Breast epithelium (tissue), 4 donors: ENCODE measurements at places on chromosomes 5 and 9. TPM values are rescaled to one million over a fixed set of nuclear protein-coding genes. Genes with fewer than 3 reads are reported as not detected.

DNA sequence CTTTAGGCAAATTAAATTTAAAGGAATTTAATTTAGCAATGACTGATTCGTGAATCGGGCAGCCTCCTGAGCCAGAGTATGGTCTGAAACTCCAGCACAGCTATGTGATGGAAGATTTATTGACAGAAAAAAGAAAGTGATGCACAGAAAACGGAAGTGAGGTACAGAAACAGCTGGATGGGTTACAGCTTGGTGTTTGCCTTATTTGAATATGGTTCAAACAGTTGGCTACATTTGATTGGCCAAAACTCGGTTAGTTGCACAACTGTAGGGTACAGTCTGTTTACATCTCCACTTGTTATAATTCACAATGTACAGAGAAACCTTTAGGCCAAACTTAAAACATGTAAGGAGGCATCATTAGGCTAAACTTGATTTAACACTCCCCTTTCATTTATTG is 1716.1 kb upstream of the C9orf72 start:
- DNase-seq, result no peak

The UGT3A1 gene
- not detected for total RNA-seq

GRCh38 chr5:157955541-157956172 is 96.7 kb upstream of the CLINT1 start:
- no peak for DNase-seq

GRCh38 chr5:127505905-127506304 is 11.5 kb upstream of the PRRC1 start:
- DNase-seq, result no peak

GRCh38 chr9:137649553-137649952 is 30.7 kb downstream of the EHMT1 start:
- no peak for DNase-seq

GRCh38 chr5:7606840-7607465 is 211.0 kb downstream of the ADCY2 start:
- no peak for DNase-seq

DNA sequence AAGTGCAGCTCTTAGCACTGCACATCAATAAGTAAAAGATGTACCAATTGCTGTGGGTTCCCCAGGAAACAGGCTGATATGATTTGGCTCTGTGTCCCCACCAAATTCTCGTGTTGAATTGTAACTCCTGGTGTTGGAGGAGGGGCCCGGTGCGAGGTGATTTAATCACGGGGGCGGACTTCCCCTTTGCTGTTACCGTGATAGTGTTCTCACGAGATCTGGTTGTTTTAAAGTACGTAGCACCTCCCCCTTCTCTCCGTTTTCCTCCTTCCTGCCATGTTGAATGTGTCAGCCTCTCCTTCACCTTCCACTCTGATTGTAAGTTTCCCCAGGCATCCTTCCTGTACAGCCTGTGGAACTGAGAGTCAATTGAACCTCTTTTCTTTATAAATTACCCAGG is 93.2 kb upstream of the ACTBL2 start:
- no peak for DNase-seq

The C5 gene
- total RNA-seq, result 13.2 TPM

DNA sequence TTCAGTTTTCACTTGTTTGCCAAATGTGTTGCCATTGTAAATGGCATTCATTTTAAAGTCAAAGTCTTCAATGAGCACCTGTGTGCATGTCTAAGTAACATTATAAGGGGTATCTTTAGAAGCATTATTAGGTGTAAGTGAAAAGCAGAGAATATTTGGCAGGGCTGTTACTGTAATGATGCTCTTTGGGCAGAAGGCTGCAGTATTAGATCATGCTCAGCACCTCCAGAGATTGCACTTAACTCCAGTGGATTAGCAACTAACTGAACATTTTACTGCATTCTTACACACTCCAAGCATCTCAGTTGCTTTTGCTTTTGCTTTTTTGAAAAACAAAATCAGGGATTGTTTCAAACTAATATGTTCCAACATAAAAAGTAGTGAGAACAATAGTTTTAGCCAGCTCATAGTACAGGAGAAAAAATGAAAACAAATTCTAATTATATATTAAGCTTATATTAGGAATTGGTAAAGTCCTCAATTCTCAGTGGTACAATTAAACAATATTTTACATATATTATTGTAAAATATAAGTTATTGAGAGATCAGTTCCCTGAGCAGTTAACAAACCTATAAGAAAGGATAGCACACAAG is 1740.9 kb upstream of the CDH9 start:
- DNase-seq, result no peak

DNA sequence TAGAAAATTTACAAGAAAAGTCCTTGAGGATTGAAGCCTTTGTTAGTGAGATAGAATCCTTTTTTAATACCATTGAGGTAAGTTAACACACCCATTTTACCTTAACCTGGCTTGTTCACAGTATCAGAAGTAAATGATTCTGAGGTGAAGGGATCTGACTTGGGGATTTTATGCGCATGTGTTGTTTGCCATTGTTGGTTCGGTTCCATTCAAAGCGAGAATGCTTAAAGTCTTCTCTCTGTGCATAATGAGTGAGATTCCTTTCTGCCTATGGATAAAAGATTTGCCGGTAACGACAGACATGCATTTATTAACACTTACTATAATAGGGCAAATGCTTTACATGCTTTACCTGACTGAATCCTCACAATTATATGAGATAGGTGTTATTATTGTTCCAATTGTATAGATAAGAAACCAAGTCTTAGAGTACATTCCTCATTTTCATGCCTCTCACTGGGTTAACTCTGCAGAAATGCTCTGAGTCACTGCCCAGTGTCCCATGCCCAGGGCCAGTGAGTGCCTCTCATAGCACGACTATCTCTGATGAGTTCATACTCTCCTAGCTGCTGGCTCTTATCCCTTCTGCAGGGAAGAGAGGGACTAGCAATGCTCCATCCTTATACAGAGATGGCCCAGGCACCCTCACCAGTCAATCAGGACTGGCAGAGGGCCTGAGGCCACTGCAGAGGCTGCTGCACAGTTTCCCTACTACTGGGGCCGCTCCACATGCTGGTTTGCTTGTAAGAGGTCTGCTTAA is 54.4 kb downstream of the CMYA5 start:
- DNase-seq, result no peak

The PCDHAC1 gene
- 0.80 TPM for total RNA-seq

GRCh38 chr5:460273-460625 is 17.3 kb downstream of the EXOC3 start:
- peak; percentile 28 for DNase-seq

The ZFP2 gene
- 6.7 TPM for total RNA-seq

DNA sequence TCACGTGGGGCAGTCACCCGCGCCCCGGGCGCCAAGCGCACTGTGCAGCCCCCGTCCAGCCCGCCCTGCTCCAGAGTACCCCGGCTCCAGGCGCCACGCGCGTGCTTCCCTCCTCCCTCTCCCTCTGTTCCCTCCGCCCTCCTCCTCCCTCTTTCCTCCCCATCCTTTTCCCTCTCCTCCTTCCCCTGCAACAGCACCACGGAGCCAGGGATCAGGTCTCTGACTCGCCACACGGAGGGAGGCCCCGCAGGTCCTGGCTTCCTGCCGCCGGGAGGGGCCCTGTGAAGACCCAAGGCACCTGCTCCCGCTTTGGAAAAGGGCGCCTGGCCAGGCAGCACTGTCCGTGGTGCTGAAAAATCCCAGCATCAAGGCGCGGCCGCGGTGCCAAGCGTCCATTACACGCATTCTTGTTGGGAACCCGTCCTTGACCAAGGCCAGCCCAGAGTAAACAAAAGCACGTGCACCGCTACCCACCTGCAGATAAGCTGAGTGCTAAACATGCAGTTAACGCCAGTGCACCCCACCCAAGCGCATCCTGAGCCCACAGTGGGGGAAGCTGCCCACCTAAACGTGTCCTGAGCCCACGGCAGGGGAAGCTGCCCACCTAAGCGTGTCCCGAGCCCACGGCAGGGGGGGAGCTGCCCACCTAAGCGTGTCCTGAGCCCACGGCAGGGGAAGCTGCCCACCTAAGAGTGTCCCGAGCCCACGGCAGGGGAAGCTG is 21.7 kb downstream of the SLC6A18 start:
- no peak for DNase-seq

The TMEM8B gene
- 4.9 TPM for total RNA-seq

- DNase-seq, result no peak
Observed at GRCh38 chr5:34041247-34041972, 1.6 kb downstream of the C1QTNF3 start.

The SEC61B gene
- total RNA-seq, result 121 TPM

DNA sequence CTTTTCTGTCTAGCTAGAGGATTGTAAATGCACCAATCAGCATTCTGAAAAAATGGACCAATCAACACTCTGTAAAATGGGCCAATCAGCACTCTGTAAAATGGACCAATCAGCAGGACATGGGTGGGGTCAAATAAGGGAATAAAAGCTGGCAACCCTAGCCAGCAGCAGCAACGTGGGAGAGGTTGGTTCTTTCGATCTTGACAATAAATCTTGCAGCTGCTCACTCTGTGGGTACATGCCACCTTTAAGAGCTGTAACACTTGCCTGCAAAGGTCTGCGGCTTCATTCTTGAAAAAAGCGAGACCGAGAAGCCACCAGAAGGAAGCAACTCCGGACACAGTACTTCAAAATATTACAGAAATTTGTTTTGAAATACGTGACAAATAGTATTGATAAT is 424.6 kb upstream of the CDH9 start:
- no peak for DNase-seq

DNA sequence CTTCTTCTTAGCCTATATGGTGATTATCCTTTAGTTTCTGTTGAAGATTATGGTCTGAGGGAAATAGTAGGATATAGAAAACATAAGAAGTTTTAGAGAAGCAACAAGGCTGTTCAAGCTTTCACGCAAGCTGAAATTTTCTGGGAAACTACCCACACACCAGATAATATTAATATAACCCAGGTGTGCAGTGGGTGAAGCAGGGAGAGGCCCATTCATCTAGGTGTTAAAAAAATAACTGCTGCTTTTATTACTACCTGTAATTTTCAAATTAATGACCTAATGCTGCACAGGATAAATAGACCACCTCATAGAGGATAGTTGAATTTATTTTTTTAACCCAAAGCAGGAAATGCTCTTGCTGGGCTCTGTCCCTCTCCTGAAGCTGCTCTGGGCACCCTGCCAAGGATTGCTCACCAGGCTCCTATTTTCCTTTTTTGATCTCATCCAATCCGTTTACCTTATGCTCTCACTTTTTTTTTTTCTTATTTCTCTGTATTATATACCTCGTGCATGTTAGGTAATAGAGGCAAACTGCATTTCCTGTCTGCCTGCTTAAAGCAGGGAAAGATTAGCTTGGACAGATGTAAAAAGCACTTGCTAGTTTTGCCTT is 124.3 kb upstream of the SLC12A2 start:
- DNase-seq, result peak; percentile 67

GRCh38 chr9:109993250-109993978 is 213.4 kb downstream of the PALM2AKAP2 start:
- no peak for DNase-seq

DNA sequence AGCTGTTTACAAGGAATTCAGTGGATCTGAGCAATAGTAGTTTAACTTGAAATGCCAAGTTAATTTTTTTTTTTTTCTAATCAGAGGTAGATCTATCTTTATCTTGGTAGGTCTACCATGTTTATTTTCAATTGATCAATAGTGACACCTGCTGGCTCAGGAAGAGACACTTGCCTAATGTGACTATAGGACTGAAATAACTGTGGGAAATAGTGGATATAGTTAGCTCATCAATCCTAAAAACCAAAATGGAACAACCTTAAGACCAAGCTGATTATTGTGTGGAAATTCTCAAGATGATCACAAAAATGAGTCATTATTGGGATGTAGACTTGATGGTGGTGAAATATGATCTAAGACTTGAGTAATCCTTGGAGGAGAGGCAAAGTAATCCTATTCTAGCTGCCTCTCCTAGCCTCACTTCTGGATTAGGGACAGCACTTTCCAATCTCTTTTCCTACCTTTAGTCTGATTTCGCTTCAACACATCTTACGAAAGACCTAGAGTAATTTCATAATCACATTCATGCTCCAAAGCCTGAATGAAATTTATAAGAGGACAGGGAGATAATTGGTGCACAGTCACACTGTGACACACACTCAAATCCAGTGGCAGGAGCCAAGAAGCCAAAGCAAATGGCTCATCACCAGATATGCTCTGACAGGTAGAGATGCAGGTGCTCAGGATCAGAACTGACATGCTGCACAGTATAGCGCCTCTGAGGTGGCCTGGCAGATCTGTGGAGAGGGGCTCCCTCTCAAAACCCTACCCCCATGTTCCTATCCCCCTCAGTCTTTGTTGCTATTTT is 156.3 kb downstream of the HMHB1 start:
- DNase-seq, result no peak

The CARTPT gene
- total RNA-seq, result not detected

DNA sequence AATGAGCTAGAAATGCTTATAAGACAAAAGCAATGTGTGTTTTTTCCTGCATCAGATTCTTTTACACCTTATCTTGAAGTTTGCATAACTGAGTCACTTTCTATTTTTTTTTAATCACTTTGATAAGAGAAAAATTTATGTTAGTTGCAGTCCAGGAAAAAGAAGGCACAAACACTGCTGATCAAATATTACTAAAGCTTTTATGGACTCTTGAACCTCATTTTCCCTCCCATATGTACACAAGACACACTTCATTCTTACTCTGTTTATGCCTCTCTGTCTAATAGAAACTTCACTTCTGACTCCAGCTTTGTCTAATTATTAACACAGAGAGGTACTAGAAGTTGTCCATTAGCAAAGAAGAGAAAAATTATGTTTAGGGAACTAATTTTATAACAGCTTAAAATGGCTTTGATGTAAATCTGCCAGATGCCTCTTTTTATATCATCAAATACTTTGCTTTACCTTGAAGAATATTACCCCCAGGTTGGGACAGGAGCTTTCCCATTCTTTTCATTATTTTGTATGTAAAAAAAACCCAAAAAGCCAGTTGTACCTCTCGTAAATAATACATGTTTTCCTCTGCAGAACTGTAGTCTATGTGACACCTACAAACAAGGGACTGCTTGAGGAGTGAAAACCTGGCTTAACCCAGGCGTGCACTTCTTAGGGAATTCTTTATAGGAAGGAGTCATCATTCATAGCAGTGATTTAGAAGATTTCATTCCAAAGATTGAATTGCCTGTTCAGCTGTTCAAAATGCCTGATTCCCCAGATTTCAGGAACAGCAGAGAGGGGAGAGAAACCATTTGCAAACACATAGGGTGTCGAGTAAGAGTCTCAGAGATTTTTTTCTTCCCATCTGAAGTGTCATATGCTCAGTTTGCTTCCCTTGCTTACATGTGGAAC is 72.6 kb downstream of the DAPK1 start:
- no peak for DNase-seq
